ENCODE measurements at places on chromosomes 1 and 21.

DNA sequence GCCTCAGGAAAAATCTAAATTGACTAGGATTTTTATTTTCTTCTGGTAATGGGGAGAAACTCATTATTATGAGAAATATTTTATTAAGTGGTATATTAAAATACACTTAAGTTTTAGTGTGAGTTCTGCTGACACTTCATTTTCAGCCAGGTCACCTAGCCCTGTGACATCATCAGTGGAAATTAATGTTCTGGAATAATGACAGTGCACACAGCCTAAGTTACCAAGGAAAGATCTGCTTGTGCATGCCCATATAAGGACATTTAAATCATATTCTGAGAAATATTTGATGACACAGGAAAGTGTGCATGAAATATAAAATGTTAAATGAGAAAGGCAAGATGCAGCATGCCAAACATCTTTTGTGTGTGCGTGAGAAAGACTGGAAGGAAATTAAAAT is 102.0 kb downstream of the KIF14 start:
- H3K27me3 ChIP-seq = no peaks in the 10 kb centered on the region
- H3K4me3 ChIP-seq = no peak overlapping the region
- H3K4me1 ChIP-seq = no peaks in the 10 kb centered on the region
- H3K27ac ChIP-seq = no peak overlapping the region
- peaks cover 3% of the 10 kb centered on the region for H3K36me3 ChIP-seq

GRCh38 chr1:99469550-99469971 is 176.4 kb upstream of the PALMD start:
- H3K4me1 ChIP-seq = no peaks in the 10 kb centered on the region
- no peak for DNase-seq
- H3K36me3 ChIP-seq = no peaks in the 10 kb centered on the region
- no peak overlapping the region for H3K4me3 ChIP-seq

GRCh38 chr1:46723901-46724300 is 5.0 kb upstream of the EFCAB14 start:
- H3K36me3 ChIP-seq = peaks cover 4% of the 10 kb centered on the region
- H3K27me3 ChIP-seq = peaks cover 39% of the 10 kb centered on the region
- peaks cover 14% of the 10 kb centered on the region for H3K4me1 ChIP-seq
- H3K4me3 ChIP-seq = no peak overlapping the region

DNA sequence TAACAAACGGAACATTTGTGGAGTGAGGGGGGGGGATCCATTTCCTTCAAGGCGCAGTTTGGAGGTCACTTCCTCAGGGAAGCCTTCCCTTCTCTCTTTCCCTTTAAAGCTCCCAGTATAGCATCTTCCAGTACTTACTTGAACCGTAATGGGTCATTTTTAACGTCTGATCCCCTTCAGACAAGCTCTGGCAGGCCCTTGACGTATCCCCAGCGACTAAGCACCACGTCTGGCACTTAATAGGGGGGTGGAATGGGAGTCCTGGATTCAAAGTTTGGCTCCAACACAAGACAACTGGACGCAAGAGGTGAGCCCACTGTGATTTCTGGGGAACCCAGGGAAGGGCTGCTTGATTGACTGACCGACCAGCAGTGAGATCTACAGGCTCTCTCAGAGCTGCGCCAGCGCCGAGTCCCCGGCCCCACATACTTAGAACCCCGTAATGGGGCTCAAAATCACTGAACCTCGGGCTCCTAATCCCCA is 441 bp downstream of the YARS1 start:
- H3K36me3 ChIP-seq = peaks cover 15% of the 10 kb centered on the region
- no peaks in the 10 kb centered on the region for H3K27me3 ChIP-seq

DNA sequence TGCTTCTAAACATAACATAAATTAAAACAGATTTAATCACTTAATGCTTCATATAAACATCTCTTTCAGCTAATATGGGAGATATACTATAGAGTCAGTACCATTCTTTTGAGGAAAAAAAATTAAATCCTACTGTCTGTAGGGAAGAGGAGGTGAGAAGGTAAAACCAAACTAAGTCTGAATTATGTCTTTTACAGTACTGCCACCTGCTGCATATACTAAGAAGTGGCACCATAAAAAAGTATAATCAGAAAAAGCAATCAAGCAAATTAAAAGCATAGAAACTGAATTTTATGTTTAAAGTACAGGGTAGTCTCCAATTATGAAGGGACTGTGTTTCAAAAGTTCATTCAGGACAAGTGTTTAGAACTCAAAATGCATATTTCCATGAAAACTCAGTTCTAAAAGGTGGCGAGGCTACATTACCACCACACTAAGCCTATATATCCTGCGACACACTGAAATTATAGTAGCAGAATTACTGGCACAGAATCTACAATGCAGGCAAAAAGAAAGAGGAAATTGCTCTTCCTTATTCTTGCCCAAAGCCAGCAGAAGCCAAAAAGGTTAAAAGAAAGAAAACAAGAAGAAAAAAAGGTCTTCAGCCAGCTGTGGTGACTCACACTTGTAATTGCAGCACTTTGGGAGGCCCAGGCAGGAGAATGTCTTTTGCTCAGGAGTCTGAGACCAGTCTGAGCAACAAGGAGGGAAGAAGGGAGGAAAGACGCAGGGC is 9.0 kb downstream of the NSL1 start:
- H3K36me3 ChIP-seq = peaks cover 41% of the 10 kb centered on the region
- H3K27ac ChIP-seq = no peak overlapping the region
- no peak for DNase-seq
- H3K4me1 ChIP-seq = no peaks in the 10 kb centered on the region
- no peaks in the 10 kb centered on the region for H3K27me3 ChIP-seq
- no peak overlapping the region for H3K4me3 ChIP-seq

All from effector memory CD8-positive, alpha-beta T cell (primary cell).